ENCODE measurements at places on chromosomes 13 and 19. TPM values are rescaled to one million over a fixed set of nuclear protein-coding genes. Genes with fewer than 3 reads are reported as not detected.

DNA sequence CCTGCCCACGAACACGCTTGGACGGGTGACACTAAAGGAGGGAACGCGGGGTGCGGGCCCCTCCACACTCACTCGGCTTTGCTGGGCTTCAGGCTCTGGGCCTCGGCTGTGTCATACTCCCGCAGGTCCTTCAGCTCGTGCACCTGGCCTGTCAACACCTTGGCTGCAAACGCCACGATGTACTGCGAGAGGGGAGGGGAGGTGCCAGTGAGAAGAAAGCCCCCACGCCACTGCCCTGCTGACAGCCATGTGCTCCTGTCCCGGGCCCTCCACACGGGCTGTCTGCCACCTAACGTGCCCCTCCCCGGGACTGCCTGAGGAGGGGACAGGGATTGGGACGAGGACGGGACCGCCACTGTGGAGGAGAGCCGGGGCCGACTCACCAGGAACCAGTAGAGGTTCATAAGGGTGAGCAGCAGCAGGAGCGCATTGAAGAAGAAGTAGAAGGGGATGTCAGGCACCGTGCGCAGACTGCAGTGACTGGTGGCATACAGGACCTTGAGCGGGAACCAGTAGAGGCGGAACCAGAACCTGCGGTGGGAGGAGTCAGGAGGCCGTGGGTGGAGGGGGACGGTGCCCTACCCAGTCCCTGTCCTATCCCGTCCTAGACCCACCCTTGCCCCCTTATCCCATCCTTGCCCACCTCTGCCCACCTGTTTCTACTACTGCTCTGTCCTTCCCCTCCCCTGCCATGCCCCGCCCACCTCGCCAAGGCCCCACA, 16.9 kb downstream of the CERS1 start:
- H3K4me1 ChIP-seq: no peaks in the 10 kb centered on the region
- H3K27me3 ChIP-seq: no peaks in the 10 kb centered on the region
- H3K36me3 ChIP-seq: no peaks in the 10 kb centered on the region
- H3K27ac ChIP-seq: no peak overlapping the region
- H3K4me3 ChIP-seq: no peak overlapping the region

DNA sequence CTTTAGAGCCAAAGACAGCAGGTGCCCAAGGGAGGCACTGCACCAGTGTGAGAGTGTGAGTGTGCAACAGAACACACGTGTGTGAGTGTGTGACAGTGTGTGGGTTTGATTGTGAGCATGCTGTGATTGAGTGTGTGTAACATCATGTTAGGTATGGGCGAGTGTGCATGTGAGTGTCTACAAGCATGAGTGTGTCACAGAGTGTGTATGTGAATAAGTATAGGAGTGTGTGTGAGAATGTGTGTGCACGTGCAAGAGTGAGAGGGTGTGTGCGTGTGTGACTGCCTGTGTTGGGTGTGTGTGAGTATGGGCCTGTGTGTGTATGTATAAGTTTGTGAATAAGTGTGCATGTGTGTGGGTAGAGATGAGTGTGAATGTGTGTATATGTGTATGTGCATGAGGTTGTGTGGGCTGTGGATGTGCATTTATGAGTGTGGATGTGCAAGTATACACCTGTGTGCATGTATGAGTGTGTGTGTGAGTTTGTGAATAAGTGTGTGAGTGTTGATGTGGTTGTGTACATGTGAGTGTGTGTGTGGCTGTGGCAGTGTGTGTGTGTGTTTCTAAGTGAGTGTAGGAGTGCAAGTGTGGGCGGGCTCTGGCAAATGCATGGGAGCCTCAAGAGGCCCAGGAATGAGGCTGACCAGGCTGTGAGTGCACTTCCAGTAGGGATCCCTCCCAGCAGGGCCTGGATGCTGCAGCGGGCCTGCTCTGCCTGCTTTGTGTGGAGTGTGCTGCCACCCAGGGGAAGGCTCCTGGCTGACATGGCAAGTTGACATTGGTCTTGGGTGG, 198.4 kb downstream of the COL4A1 start:
- H3K27ac ChIP-seq: no peak overlapping the region
- H3K4me3 ChIP-seq: no peak overlapping the region
- peak; percentile 5 for DNase-seq
- H3K4me1 ChIP-seq: no peaks in the 10 kb centered on the region

DNA sequence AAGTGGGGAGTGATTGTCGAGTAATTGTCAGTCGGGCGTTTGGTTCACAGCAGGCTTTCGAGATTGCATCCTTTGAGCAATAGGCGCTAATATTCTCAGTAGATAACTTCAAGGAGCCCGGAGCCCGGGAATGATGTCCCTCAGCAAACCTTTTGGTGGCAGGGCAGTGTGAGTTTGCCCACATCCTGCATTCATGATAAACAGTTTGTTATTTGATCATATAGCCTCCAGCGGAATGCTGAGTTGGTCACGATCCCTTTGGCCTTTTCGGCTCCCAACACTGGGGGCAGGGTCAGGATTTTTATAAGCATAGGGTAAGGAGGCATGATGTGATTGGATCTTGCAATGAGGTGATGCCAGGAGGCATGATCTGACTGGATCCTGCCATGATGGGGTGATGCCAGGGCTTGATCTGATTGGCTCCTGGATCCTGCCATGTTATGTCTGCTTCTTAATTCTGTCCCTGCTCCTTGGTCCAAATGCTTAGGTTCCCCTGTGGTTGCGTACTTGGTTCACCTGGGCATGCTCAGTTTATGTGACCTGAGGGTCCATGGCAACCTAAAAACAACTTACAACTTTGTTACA, 38.2 kb upstream of the IGSF23 start:
- no peak overlapping the region for H3K4me3 ChIP-seq
- H3K27me3 ChIP-seq: no peaks in the 10 kb centered on the region
- no peak overlapping the region for H3K27ac ChIP-seq
- H3K4me1 ChIP-seq: no peaks in the 10 kb centered on the region
- no peak for DNase-seq
- H3K36me3 ChIP-seq: no peaks in the 10 kb centered on the region

DNA sequence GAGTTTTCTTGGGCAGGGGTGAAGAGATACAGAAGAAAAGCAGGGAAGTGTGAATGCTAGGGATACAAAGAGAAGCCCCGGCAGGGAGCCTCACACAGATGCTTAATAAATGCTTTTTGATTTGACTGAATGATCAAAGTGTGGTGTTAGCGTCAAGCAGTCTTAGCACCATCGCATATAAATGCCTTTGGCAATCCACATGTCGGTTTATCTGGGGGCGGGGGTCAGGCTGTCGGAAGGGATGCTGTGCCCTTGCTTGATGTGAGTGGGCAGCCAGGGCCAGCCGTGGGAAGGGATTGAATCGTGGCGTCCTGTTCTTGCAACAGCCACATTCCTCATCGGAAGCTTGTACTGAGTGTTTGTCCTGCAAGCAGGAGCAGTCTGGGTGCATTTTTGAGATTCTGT, 173.1 kb downstream of the LACC1 start:
- H3K4me1 ChIP-seq: peaks cover 8% of the 10 kb centered on the region
- no peak overlapping the region for H3K27ac ChIP-seq
- H3K36me3 ChIP-seq: no peaks in the 10 kb centered on the region
- H3K4me3 ChIP-seq: no peak overlapping the region
- H3K27me3 ChIP-seq: peaks cover 11% of the 10 kb centered on the region
- no peak for DNase-seq

DNA sequence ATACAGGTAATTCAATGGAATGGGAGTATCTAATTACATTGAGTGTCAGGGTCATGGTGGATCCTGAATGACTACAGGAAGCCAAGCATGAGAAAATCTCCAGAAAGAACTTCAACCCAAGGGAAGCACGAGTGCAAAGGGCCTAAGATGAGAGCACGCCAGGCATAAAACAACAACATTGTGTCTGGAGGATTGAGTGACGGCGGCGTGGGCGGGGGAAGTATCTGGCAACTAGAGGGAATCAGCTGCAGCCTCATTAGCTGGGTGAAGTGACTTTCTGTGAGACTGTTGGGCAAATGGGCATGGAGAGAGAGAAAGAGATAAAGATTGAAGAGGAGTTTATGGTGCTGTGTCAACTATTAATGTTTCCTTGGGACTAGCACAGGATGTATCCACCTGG, 194.3 kb downstream of the GPC6 start:
- peak; percentile 1 for DNase-seq
- H3K4me3 ChIP-seq: no peak overlapping the region
- H3K4me1 ChIP-seq: no peaks in the 10 kb centered on the region
- no peaks in the 10 kb centered on the region for H3K36me3 ChIP-seq

DNA sequence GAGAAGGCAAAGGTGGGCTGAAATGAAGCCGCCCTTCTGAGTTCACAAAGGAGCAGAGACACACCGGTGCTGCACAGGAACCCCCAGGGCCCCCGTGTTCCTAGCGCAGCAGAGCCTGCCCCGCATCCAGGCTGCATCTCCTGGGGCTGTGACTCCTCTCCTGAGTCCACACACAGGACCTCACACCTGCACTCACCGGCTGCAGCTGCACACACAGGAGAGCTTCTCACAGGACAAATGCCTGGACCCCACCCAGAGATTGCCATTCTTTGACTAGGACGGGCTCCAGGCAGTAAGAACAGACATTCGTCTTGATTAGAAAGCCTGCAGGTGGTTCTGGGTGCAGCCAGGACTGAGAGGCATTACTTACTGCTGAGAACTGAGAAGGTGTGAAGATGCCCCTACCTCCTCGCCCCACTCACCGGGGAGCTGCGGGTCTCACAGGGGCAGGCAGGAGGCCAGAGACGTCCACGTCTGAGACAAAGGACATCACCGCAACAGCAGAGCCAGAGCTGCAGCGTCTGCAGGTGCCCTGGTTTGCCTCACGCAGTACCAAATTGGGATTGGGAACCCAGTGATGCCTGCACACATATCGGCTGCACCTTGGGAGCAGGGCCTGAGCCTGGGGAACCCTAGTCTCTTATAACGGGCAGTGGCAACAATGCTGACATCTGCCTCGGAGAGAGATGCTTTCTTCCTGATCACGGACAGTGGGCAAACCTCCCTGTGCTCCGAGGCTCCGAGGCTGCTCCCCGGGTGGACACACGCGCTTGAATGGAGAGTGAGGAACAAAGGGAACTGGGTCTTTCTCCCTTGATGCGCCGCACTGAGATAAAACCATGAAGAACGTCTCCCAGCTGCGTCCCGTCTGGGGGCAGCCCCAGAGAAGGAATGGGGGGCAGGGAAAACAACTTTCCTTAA, 50.4 kb downstream of the RASA3 start:
- H3K36me3 ChIP-seq: peaks cover 7% of the 10 kb centered on the region
- no peaks in the 10 kb centered on the region for H3K27me3 ChIP-seq
- H3K4me3 ChIP-seq: no peak overlapping the region
- no peak for DNase-seq
- peaks cover 45% of the 10 kb centered on the region for H3K4me1 ChIP-seq

- peak; percentile 74 for DNase-seq
- peaks cover 24% of the 10 kb centered on the region for H3K36me3 ChIP-seq
- peak overlapping the region; percentile 87 for H3K27ac ChIP-seq
These were observed 605 bp downstream of the CAPNS1 start for GRCh38 chr19:36140304-36141038.

DNA sequence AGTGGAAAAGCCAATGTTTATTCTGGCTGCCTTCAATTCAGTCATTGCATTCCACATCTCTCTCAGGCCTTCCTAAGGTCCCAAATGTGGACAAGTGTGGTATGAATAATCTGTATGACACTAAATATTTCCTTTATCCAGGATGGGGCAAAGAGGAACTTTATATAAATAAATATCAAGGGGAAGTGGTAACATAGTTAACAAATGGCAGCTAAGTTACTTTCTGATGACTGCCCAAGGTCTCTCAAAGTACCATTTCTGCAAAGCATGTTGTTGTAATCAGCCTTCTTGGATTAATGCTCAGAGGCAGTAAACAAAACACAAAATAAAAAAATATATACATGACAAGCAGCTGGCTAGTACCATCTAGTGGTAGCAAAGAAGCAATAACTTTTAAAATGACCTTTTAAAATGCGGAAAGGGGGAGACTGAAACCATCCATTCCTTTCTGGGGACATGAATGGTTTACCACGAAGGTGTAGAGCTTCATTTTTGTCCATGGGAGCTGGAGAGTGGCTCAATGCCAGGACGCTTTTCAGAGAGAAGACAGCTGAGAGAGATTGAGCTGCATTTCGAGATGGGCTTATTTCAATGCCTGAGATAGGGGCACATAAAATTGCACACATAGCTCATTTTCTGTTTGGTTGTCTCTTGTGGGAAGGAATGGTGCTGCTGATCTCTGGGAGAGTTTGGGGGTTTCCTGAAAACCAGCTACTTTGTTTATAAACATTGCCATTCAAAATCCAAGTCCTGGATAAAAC, 259.2 kb downstream of the RFC3 start:
- H3K4me3 ChIP-seq: no peak overlapping the region
- no peaks in the 10 kb centered on the region for H3K36me3 ChIP-seq
- H3K27me3 ChIP-seq: no peaks in the 10 kb centered on the region
- H3K4me1 ChIP-seq: no peaks in the 10 kb centered on the region
- no peak for DNase-seq

DNA sequence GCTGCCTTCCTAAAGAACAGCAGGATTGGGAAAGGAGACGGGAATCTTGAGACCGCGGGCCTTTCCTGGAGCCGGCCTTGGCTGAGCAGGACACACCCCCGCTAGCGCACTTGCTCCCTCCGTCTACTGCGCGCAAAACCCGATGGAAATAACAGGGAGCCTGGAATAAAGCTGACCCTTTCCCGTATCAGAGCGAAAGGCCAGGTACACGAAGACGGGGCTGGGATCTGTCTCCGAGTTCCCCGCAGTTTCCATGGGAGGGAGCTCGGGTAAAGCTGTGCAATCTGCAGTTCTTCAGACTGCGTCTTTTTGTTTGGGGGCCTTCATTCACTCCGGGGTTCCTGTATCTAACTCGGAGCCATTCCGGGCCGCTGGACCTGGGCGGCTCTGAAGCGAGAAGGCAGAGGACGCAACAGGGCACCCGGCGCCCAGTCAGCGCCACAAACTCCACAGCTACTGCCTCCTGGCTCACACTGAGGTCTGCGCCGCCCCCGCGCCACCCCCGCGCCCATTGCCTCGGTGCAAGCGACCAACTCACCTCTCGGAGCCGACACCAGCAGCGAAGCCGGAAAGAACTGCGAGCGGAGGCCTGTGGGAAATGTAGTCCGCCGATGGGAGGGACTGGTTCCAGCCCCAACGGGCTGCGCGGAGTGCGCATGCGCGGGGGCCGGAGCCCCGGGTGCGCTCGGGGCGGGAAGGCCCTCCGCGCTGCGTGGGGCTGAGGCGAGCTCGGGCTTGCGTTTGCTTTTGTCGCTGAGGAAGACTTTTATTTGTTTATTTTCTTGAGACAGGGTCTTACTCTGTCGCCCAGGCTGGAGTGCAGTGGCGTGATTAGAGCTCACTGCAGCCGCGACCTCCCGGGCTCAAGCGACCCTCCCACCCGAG, at the start of gene ZFP14:
Gene ZFP14, minus strand, starts transcription at position 577 of the 885 bp plus-strand sequence. CDS start 11,309 bp downstream, outside the sequence.
- no peaks in the 10 kb centered on the region for H3K27me3 ChIP-seq
- peaks cover 16% of the 10 kb centered on the region for H3K36me3 ChIP-seq
- peaks cover 18% of the 10 kb centered on the region for H3K4me1 ChIP-seq
- DNase-seq: peak; percentile 97
- H3K27ac ChIP-seq: peak within 1 kb of the TSS; percentile 94

DNA sequence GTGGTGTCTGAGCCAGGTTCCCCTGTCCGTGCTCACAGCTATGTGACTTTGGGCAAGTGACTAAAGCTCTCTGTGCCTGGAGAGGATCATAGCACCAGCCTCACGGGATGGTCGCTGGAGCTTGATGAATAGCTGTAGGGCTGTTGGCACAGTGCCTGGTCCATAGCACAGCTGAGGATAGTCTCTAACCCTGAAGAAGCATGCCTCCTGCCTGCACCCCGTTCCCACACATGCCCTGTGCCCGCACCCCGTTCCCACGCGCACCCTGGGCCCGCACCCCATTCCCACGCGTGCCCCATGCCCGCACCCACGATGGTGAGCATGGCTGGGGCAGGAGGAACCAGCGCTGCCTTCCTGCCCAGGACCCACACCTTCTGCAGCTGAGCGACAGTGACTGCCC, 63.7 kb upstream of the F7 start:
- no peak overlapping the region for H3K4me3 ChIP-seq
- no peaks in the 10 kb centered on the region for H3K4me1 ChIP-seq
- DNase-seq: no peak
- no peak overlapping the region for H3K27ac ChIP-seq

Gene SULT2A1
- not detected for total RNA-seq

Gene YJEFN3
- 7.4 TPM for total RNA-seq

Gene CAPN12
- 22.7 TPM for total RNA-seq

Gene SELENOV
- not detected for total RNA-seq
